ENCODE measurements at places on chromosomes 1 and 21. TPM values are rescaled to one million over a fixed set of nuclear protein-coding genes. Genes with fewer than 3 reads are reported as not detected.

The PPM1J gene
- 1.3 TPM for total RNA-seq

The AMY2A gene
- not detected for total RNA-seq

The BNIPL gene
- total RNA-seq: under 0.01 TPM

DNA sequence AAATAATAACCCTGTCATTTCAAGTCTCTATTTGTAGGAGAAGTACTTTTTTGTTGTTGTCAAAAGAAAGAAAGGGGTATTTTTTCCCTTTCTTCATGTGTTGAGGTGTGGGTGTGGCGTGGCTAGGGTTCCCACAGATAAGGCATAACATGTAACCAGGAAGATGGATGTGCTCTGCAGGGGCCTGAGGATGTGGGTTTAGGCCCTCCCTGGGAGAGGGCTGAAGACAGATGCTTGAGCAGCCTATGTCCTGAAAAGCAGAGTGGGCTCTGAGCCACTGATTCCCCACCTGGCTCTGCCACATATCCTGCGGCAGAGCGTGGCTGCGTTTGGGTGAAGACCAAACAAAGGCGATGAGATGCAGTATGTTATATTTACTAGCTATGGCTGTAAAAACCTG is 13.9 kb upstream of the ADAR start:
- DNase-seq: no peak

GRCh38 chr1:201566933-201567801 is 28.2 kb downstream of the NAV1 start:
- DNase-seq: no peak

The SELL gene
- not detected for total RNA-seq

DNA sequence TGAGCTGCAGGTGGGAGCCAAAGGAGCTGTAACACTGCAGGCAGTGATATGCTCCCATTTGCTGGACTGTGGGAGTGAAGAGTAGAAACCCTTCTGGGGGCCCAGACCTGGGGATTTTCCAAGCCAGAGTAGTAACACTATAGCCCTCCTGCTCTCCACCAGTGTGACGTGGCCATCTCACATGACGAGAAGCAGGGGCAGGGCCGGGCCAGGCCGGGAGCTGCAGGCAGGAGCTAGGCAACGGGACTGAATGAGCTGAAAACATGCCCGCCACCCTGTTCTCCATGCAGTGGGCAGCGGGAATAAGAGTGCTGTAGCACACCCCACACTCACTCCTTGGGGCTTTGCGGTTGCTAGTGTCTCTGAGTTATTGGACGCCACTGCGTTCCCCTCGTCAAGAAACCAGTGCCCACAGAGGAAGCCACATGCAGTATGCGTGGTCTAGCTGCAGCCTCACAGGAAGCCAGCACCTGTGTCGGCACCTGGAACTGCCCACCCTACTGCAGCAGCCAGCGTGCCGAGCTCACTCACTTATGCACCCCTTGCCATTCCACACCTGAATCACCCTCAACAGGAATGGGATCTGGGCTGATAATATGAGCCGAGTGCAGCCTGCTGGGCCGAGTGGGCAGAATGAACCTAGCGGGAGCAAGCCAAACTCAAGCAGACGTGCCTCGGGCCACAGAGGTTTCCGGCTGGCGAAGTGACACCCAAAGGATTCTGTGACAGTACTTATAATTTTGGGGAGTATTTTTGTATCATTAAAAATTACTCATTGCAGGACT is 1389.6 kb downstream of the KCNT2 start:
- DNase-seq: no peak

The ADORA1 gene
- total RNA-seq: 8.7 TPM

DNA sequence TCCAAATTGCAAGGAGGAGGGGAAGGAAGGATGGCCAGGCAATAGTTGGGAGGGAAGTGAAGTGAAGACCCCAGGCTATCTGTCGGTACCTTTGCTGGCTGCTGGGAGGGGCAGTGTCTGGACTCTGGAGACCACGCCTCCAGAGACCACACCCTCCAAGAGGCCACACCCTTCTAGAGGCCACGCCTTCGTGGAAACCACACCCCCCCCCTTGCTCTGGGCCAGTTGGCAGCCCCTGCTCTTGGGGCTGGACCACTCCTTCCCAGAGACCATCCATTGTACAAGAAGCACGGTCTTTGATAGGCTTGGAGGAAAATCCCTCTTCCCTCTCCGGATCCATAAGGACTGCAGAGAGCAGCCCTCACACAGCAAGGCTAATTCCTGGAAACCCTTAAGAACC is 73.1 kb downstream of the RYR2 start:
- DNase-seq: no peak

- DNase-seq: no peak
Observed at GRCh38 chr1:179493323-179493722, 82.4 kb downstream of the NPHS2 start.

The C1orf210 gene
- not detected for total RNA-seq

DNA sequence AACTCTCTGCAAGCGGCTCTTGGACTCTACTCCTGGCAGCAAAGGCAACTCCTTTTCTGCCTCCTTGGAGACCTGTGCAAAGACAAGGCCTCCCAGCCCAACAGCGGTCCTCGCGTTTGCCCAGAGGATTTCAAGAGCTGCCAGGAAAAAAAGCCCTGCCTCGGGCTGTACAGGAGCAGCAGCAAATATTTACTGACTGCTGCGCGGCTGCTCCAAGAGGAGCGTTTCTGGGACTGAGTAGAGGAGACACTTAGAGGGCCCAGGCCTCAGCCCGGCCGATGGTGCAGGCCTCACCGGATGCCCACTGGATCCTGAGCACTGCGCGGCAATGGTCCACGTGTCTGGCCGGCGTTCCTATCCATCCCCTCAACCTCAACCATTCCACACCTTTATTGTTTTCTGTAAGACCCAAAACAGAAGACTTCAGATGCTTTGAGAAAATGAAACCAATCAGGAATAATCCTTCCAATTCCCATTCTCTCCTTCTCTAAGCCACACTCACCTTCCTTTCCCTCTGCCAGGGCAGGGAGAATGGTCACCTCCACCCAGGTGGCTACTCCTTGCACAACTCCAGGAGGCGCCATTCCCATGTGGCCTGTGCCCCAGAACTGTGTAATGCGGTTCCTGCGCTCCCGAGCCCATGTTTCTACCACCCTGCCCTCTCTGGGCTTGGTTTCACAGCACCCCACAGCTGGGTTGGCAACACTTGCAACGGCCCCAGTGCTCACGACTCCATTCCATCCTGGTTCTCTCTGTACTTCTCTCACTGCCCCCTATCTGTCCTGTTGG is 215.8 kb downstream of the TRABD2B start:
- DNase-seq: no peak

DNA sequence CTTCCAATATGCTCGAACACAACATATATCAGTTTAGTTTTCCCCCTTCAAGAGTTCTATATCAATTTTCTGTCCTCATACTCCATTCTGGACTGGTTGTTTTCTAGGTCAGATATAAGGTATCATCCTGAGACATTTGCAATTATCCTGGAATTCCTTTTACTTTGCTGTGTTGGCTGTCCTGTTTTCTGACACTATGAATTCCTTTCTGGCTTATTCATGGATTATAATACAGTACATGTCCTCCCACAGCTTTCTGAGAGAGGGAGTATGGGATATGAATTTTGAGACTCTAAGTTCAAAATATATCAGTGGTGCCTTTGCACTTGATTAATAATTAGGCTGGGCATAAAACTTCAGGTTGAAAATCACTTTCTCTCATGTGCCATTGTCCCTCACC is 11.9 kb downstream of the PHTF1 start:
- DNase-seq: peak; percentile 33

The PLA2G2C gene
- not detected for total RNA-seq

The FAM110D gene
- total RNA-seq: not detected

The ITLN1 gene
- not detected for total RNA-seq

DNA sequence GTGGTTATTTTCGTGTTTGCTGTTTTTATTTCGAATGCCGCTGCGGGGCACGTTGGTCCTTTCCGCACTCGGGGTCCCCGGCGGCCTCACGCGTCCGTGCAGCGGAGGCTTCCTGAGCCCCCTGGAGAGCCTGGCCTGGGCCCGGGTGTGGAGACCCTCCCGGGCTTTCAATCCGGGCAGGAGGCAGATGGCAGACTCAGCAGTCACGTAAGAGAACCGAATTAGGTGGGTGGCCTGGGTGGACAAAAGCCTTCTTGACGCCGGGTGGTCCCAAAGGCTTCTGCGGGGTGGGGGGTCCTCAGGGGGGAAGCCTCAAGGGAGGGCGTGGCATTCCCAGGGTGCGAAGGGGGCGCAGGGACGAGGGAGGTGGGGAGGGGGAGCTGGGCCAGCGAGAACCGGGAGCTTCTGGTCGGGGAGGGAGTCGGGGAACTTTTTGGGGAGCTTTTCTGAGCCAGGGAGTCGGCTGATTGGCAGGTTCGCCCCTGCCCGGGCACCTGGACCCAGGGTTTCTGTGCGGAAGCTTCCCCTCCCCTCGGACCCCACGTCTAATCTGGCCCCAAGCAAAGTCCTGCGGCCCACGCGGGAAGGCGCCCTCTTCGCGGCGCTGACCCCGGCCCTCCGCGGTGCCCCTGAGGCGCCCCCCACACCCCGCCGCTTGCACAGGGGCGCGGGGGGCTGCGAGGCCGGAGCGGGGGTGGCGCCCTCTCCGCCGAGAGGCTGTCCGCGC is 1.3 kb upstream of the HES4 start:
- DNase-seq: no peak

The ZSWIM5 gene
- total RNA-seq: 2.3 TPM

The GCSAML gene
- not detected for total RNA-seq

- DNase-seq: no peak
Observed at GRCh38 chr1:154193821-154194220, 1.9 kb upstream of the TPM3 start.

DNA sequence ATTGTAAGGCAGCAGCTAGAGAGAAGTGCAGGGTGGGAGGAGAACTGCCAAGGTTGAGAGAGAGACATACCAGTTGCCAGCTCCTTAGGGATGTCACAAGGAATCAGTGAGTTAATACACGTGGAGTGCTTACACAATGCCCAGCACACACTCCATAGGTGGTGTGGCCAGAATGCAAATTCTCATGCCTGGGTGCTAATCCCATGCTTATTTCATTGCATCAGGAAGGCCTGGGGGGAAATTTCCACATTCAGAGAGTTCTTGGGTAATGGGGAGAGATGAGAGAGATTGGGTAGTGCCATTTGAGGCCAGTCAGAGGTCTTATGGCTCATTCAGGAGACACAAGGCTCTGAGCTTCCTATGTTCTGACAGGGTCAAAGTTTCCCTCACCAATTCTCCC is 38.7 kb downstream of the GJA5 start:
- peak; percentile 16 for DNase-seq

The CCDC27 gene
- not detected for total RNA-seq

GRCh38 chr1:159556931-159557369 is 21.1 kb upstream of the OR10J5 start:
- DNase-seq: no peak

The CRYAA gene
- total RNA-seq: not detected

GRCh38 chr1:89719502-89720306 is 86.8 kb downstream of the LRRC8C start:
- peak; percentile 79 for DNase-seq

DNA sequence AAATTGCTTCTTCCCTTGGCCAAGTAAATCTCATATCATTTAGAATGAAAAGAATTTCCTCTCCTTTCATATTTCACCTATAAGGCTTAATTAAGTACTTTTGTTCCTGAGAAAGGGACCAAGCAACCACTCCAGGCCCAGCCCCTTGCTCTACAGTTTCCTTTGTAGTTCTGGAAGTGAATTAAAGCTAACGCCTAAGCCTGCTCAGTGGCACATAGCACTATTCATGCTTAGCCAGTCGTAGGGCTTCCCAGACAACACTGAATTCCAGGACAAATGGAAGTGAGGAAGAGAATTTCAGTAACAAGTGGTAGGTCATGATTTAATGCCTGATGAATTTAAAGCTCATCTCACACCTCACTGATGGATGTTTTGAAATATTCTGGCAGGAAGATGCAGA is 73.3 kb downstream of the RPAP2 start:
- DNase-seq: no peak

The MPC2 gene
- total RNA-seq: 30.3 TPM

GRCh38 chr1:225720937-225721336 is 56.7 kb upstream of the SRP9 start:
- DNase-seq: no peak

GRCh38 chr1:156502894-156503697 is 2.5 kb upstream of the MEF2D start:
- DNase-seq: peak; percentile 98

DNA sequence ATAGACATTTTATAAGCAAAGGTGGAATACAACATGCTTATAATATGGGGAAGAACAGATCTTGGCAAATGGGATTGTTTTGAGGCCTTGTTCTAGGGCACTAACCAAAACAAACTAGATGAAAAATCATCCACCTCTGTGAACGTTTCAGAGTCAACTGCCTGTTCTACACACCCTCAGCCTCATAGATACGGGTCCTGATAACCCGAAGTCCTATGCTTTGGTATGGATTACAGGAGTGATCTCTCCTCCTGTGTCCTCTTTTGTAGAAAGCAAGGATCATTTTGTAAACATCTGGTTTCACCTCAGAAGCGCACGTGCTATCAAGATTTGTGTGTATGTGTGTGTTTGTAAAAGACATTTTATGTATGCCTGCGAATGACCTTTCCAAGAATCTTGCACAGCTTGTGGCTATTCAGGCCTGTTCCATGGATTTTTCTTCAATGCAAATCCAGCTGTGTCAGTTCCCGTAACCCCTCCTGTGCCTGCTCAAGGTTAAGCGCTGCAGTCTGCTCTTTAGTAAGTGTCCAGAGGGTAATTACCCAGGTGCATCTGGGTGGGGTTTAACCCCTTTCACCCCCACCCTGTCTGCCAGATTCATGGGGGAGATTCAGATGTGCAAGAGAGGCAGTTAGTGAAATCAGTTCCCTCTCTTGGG is 132.4 kb downstream of the ROR1 start:
- peak; percentile 58 for DNase-seq

DNA sequence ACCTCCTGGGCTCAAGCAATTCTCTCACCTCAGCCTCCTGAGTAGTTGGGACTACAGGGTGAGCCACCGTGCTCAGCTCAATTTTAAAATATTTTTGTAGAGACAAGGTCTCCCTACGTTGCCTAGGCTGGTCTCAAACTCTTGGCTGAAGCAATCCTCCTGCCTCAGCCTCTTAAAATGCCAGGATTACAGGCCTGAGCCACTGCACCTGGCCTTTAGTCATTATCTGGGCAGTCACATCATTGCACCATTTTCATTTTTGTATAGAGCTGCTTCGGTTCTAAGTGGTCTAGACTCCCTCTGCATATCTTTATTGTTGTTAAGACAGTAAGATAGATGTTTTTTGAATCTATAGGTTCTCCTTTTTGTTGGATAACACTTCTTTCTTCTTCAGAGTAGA is 39.9 kb downstream of the ATF3 start:
- DNase-seq: no peak

DNA sequence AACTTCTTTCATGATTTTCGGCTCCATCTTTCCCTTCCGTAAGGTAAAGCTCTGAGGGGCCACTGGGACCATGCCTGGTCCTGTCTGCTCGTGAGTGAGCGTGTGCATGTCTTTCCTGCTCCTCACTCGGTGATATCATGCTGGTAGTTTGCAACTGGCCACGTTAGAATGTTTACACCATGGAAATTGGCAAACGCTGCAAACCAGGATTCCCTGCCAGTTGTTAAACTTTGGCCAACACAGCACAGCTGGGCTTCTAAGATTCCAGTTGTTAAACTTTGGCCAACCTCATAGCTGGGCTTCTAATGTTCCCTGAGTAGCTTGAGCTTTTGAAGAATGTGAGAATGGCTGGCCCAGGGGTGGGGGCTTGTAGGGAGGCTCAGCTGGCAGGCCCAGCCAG is 68.0 kb upstream of the ACTL8 start:
- no peak for DNase-seq

GRCh38 chr1:111221276-111221632 is 6.3 kb upstream of the CHI3L2 start:
- DNase-seq: no peak

GRCh38 chr1:14413819-14414490 is 184.5 kb upstream of the KAZN start:
- peak; percentile 44 for DNase-seq

The SYT14 gene
- 3.9 TPM for total RNA-seq

GRCh38 chr1:110144366-110144765 is 5.9 kb upstream of the SLC6A17 start:
- no peak for DNase-seq

All from fibroblast of villous mesenchyme (primary cell).